ENCODE measurements at places on chromosomes 3 and 15.

DNA sequence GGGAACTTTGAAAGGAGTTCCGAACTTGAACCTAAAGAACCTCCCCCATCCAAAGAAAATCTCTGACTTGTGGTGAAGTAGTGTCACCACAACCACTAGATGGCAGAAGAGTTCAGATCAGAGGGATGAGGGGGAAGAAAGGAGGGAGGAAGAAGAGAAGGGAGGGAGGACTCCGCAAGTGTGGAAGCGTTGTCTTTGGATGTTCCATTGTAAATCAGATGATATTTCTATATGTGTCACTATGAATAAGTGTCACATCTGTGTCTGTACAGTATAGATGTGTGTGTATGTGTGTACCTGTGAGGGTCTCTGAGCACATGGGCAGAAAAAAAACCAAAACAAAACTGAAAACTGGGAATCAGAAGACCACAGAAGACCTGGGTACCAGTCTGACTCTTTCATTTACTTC lies 16.9 kb downstream of the SLC24A1 start:
- DNase-seq: no peak

DNA sequence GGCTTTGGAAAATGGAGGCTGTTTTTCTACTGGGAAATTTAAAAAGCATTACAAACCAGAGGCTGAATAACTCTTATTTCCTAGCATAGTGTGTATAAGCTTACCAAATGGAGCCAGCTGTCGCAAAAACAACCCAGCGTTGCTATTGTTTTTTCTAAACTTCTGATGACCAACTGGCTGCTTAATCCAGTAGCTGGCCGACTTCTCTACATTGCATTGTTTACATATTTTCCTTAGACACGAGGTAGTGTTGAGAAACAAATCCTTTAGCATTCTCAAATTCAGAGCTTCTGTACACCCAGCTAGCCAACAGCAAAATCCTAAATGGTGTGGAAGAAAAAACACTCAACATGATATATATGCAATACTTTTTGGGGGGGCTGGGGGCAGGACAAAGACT lies 161.0 kb upstream of the ADAMTS9 start:
- DNase-seq: no peak

GRCh38 chr15:50377867-50378751 lies 23.1 kb upstream of the GABPB1 start:
- DNase-seq: no peak

GRCh38 chr15:63044645-63045464 lies 2.3 kb downstream of the TPM1 start:
- no peak for DNase-seq

DNA sequence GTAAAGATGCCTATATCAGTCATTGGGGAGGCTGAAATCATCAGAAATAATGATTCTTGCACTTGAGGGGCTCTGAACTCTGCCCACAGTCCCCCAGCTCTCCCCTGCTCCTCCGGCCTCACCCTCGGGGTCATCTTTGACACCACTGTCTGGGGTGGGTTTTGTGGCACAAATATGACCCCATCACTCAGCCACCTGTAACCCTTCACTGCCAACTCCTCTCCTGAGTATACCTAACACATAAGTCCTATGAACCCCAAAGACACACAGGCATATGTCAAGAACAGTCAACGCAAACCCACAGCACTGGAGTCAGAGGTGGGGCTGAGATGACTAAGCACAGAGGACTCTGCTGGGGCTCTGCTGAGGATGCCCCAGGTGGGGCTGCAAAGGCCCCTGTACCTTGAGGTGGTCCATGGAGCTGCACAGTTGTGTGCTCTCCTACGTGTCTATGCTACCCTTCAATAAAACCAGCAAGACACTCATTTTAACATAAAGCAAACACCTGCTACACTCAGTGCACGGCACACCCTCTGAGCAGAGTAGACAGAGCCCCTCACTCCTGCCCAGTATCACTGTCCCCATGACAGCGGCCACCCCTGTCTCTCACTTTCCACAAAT lies 29.9 kb downstream of the SLC41A3 start:
- DNase-seq: no peak

DNA sequence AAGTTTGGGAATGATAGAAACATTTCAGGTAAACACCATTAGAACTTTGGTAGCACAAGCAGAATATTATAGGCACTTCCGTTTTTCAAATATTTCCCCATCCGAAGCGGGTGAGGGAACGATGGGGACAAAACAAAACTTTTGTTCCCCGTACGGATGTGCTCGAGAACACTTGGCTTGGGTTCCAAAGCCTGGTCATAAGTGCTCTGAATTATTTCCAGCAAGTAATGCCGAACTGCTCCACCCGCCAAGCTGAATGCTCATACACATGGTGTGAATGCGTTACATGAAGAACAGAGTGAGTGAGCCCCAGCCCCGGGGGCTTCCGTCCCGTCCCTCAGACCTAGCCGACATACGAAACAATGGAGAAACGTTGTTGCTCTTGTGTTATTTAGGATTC lies 438.2 kb upstream of the ARRDC4 start:
- DNase-seq: no peak

- DNase-seq: no peak
Measured at GRCh38 chr15:98330692-98331435, 317.5 kb upstream of the IGF1R start.

DNA sequence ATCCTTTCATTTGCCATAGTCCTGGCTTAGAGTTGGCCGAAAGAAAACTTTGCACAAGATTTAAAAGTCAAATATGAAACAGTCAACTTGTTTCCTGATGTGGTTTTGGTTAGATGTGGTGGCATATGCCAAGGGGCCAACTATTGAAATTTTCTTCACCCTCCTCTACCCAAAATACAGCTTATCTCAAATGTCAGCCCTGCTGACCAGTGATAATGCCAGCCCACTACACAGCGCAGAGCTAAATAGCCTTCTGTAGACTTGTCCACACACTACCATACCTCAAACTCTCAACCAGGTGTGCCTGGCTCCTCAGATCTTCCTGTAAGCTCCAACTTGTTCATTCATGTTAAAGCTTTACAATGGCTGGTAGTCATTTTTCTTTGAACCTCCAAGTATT lies 368.5 kb upstream of the STAC start:
- no peak for DNase-seq

DNA sequence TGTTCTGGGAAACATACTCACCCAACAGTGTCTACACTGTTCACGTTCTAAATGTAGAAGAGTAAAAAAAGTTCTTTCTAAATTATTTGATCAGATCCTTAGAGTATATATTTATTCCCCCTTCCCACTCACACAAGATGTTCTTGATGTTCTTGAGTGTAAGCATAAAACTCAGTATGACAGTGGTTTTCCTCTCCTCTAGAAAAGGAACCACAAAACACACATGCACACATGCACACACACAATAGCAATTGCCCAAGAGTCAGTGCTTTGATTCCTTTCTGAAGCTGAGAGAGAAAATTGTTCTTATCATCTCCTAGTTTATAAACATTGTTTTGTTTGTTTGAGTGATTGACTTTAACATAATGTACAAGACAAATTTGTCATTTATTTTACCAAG lies 123.2 kb upstream of the PHLDB2 start:
- DNase-seq: no peak

GRCh38 chr3:106119614-106120082 lies 250.8 kb upstream of the CBLB start:
- no peak for DNase-seq

GRCh38 chr3:133376810-133377209 lies 23.0 kb upstream of the BFSP2 start:
- no peak for DNase-seq

DNA sequence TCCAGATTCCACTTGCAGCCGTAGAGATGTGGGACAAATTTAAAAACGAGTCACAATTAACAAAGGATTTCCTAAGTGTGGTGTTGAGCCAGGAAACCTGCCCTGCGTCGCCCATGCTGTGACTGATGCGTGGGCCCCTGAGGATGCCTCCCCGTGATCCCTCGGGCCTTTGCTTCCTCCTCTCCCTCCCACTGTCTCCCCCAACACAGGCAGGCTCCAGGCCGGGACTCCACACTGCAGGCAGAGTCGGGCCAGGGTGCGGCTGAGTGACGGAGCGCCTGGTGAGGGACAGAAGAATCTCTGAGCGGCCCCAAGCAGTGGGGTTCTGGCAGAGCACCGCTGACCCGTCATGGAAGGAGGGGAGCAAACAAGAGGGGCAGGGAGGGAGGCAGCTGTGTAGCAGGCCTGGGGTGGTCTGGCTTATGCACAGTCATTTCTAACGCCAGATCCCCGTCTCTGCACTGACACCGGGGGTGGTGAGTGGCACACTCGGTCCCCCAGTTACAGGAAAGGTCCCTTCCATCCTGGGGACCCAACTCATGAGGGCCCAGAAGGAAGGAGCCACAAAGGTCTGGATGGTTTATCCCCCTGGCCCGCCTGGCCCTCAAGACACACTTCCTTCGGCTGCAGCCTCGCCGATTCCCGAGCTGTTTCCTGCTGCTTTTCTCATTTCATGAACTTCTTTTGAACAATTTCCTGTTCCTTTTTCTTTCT lies 91.0 kb downstream of the XXYLT1 start:
- no peak for DNase-seq

DNA sequence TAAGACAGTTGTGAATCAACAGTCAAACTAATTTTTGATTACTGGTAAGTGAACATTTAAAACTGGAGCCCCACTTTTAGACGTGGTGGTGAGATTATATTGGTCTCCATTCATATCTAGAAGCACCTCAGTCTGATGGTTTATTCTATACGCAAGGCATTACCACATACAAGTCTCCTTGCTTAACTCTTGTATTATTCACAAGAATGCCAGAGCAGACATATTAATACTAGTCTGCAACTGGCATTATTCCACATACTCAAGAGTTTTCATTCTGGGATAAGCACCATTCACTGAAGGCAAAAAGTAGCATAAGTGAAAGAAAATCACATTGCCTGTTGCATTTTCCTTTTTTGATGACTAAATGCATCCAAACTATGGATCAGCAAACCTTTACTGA lies 36.9 kb upstream of the MEIS2 start:
- DNase-seq: no peak

DNA sequence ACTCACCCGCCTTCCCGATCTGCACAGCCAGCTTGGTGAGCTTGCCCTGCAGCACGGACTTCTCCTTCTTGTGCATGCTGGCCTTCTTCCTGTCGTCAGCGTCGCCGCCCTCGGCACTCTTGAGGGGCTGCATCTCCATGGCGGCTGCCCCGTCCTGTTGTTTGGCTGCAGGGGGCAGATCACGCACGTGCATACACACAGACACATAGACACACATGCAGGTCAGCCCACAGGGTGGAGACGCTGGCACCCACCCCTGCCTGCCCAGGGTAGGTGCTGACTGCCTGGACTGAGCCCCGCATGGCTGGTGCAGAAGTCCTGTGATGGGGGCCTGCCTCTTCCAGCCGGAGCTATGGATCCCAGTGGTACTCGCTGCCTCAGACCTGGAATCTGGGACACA lies 57.3 kb upstream of the SEC13 start:
- no peak for DNase-seq

- no peak for DNase-seq
Measured at GRCh38 chr15:31516440-31516839, 189.8 kb downstream of the KLF13 start.

- DNase-seq: no peak
Measured at GRCh38 chr3:13237776-13238490, 164.7 kb upstream of the IQSEC1 start.

DNA sequence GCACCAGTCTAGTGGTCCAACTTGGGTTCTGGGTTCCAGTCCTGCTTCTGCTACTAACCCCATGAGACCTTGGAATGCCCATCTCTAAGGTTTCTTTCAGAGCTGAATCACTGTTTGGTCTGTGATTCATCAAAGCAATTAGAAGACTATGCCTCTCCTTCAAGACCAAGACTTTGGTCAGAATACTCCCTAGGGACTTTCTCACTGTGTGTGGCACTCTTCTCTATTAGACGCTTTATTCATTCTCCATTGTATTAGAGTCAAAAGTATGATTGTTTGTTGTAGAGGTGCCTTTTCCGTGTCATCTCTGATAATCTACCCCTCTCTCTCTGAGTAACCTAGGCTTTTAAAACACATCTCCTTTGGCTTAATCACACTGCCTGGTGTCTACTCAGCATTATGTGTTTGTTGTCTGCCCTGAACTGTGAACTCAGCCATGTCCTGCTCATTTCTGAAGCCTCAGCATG lies 90.5 kb downstream of the LPP start:
- no peak for DNase-seq

DNA sequence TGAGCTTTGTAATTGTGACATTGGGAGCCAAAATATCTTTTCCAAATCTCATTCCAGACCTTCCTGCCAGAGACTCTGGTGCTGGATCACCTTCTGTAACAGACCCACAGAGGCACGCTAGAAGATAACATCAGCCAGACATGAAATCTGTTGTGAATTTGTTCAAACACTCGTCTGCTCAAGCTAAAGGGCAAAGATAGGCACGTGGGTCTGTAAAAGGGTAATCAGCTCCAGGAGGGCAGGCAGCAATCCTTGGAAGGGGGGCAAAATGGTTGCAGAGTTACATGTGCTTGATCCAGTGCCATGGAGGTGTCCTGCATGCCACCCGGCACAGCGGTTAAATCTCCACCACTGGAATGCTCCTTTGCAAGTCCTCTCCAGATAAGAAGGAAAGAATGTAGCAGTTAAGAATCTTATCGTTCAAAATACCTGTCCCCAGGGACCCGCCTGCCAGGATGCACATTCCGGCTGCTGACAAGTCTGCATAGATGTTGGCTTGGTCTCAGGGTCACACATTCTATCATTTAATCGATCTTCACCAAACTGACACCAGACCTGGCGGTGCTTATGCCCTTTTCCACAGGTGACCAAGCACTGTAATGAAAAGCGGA lies 74.8 kb downstream of the ADAMTS9 start:
- DNase-seq: no peak

GRCh38 chr3:10738688-10739372 lies 77.2 kb upstream of the SLC6A11 start:
- peak; percentile 64 for DNase-seq

GRCh38 chr3:102670986-102671385 lies 236.2 kb downstream of the ZPLD1 start:
- no peak for DNase-seq

DNA sequence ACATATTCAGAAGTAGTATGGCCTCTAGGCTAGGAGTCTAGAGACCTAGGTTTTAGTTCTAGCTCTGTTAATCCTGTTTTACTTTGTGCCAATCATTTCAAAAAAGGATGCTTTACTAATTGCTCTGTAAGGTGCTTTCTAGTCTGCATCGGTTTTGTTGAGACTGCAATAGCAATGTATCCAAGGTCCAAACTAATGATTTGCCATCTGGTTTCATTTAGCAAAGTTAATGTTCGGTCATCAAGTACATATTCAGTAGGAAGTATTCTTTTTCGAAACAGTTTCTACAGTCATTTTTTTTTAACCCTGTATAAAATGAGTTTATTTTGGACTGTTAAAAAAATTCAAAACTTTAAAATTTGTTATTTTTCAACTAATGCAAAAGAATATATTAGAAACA lies 2.0 kb upstream of the GALK2 start:
- no peak for DNase-seq

DNA sequence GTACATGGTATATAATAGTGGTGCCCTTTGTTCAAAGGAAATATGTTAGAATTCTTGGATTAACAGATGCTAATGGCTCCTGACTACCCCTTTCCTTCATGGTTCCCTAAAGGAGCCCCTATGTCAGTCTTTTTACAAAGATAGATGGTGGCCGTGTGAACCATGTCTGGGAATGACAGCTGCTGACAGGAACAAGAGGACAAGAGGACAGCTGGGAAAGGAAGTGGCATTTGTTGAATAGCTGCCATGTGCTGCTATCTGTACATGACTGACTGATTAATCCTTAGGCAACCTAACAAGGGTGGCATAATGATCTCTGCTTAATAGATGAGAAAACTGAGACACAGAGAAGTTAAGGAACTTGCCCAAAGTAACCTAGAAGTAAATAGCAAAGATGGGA lies 321.7 kb downstream of the ZNF621 start:
- no peak for DNase-seq

- DNase-seq: no peak
Measured at GRCh38 chr3:6989608-6990291, 128.8 kb downstream of the GRM7 start.

- DNase-seq: no peak
Measured at GRCh38 chr15:60767134-60767824, 288.3 kb upstream of the ICE2 start.

Data from effector memory CD4-positive, alpha-beta T cell (primary cell).